ENCODE measurements at places on chromosomes 16 and 17. TPM values are rescaled to one million over a fixed set of nuclear protein-coding genes. Genes with fewer than 3 reads are reported as not detected.

DNA sequence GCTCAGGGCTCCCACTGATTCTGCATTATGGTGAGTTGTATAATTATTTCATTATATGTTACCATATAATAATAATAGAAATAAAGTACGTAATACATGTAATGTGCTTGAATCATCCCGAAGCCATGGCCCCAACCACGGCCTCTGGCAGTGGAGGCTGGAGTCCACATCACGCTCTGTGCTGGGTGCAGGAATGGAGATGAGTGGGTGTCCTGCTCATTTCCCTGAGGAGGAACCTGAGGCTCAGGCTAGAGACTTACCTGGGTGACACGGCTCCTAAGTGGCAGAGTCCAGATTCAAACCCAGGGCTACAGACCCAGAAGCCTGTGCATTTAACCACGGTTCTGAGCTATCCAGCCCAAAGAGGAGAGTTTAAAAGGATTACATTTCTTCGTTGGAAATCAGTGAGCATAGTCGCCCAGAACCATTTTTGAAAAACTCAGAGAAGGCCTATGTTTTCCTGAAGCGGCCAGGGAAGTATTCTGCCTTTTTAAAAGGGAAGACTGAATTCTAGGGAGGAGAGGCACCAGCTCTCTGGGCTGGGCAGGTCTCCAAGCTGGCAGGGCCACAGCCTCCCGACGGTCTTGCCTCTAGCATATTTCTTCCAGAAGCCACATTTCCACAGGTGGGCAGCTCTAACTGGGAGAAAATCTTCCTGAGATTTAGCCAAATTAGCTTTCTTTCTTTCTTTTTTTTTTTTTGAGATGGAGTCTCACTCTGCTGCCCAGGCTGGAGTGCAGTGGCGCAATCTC, 6.7 kb downstream of the IL4R start:
- no peak for DNase-seq

DNA sequence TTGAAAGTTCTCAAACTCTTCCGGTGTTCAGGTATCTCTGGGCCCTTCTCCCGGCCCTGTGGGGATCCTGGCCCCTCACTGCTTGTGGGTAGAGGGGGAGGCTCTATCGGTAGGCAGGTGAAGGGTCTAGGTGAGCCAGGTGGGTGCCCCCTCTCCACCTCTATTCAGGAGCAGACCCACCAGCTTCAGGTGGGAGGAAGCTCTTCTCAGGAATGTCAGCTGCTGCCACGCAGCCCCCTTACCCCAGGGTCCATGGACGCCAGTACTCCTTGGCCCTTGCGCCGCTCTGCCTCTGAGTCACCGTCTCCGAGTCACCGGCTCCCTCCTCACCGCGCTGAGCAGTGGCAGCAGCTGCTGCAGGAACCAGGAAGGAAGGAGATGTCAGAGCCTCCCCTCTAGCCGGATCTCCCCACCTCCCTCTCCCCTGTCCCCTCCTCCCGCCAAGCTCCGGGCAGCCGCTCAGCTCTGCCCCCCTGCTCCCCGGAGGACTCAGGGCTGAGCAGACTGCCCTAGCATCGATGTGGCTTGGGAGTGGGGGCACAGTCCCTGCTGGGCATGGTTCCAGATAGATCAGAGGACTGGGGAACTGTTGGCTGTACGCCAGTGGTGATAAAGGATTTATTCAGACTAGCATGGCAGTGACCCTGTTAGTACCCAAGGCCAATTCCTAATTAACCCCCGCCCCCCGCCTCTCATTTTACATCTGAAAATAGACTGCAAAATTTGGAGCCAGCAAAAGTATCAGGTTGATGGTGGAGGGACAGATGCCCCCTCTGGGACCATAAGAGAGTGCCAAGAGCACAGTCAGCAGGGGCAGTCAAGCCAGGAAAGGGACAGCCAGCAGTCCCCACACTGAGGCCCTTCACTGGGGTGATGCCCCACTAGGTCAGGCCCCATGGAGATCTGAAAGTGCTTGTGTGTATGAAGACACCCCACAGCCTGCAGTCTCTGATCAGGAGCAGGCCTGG, at the start of gene OSBPL7:
Gene OSBPL7, minus strand, starts transcription at position 371 of the 968 bp plus-strand sequence. CDS start 1,516 bp downstream, outside the sequence.
- DNase-seq: peak; percentile 42

DNA sequence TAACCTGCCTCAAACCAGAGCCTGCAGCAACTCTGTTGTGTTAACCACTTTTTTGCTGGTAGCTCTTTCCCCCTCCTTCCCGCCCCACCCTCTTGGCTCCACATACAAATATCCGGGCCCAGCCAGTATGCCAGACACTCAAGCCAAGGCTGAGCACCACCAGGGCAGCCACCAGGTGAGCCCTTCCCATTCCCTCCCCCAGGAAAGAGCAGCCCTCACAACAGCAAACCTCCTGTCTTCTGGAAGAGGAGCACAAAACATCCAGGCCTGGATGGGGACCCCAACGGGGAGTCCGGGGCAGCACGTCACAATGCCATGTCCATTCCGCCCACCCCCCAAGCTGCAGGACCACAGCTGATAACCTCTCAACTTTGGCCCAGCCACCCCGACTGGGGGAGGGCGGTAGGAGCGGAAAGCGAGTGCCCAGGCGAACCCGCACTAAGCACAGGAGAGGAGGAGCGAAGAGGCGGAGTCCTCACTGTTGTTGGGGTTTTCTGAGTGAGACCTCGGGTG, 757 bp downstream of the ORMDL3 start:
- DNase-seq: no peak

DNA sequence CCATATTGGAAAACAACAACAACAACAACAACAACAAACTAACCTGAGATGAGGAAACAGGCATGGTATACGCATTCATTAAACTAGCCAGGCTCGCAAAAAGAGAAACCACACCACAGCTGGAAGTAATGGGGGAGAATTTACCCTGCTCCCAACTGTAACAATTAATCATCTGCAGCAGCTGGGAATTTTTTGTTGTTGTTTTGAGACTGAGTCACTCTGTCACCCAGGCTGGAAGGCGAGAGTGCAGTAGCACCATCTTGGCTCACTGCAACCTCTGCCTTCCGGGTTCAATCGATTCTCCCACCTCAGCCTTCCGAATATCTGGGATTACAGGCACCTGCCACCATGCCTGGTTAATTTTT, 16.3 kb downstream of the PRPSAP1 start:
- DNase-seq: no peak

DNA sequence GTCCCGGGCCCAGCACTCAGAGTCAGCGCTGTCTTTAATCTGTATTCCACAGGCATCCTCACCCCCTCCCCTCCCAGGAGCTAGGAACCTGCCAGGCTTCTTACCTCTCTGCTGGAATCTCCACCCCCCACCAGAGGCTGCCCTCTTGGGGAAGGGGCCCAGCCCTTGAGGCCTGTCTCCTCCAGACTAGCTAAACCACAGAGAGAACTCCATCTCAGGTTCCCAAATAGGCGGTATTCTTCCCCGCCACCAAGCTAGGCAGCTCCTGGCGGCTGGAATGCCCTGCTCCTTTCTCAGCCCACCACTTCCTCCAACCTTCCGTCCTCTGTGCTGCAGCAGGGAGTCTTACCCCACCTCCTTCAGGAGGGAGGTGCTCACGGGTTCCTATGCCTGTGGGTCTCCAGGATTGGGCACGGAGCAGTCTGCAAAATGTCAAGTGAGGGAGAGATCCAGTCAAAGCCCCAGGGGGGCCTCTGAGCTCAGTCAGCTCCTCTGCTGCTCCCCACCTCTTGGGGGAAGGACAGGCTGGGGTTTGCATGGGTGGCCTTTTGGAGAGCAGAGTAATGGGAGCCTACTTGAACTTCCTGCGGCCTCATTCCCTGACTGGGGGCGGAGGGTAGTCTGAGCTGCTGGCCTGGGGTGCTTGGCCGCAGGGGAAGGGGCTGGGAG, 55.7 kb downstream of the SREBF1 start:
- DNase-seq: no peak

DNA sequence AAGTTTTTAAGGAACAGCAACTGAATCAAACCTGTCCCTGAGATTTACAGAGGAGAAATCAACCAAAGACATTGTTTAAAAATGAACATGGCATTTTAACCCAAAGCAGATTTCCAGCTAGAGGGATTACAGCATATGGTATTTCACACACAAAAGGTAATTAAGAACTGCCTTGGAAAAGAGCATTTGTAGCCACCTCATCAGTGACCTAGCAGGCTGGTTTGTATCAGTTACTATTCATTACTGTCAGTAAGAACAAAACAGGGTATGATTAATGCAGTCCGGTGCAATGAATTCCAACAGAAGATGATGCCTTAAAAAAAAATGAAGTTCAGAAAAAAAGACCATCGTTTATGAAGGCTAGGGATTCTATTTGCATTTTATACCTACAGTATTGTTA, 219.9 kb downstream of the CHD9NB start:
- no peak for DNase-seq

- DNase-seq: no peak
Observed at GRCh38 chr16:72202014-72202413, 30.1 kb upstream of the PMFBP1 start.

DNA sequence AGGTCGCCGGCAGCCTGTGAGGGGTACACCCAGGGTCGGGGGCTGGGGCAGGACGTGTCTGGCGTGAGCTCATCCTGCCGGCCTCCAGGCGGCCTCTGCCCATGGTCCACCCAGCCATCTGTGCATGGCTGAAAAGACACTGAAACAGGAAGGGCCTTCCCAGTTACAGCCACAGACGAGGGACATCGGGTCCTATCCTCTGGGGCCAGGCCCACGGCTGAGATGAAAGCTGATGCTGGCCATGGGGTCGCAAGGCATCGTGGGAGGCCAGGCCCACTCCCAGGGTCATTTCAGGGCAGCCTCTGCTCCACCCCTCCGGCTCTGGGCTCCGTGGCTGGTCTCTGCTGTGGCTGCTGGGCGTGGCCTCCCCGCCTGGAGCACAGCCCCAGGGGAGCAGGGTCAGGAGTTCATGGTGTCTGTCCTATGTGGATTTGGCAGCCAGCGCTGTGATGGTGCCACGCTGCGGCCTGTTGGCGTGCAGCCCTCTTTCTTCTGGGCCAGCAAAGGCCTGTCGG, 16.6 kb upstream of the ATP6V0C start:
- no peak for DNase-seq

- no peak for DNase-seq
Observed at GRCh38 chr17:19387921-19388521, 1.0 kb upstream of the MFAP4 start.

DNA sequence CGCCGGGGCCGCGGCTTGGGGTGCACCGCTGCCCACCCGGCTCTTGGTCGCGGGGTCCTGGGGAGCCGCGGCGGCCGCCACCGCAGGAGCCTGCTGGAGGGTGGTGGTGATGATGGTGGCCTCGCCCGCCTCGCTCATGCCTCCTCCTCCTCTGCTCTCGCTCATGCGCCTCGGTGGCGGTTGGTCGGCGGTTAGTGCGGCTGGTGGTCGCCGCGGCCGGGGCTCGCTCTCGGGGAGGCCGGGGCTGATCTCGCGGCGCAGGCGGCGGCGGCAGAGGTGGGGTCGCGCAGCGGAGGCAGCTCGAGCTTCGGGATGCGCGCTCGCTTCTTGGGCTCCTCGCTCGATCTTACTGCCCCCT, 41.6 kb downstream of the AHSP start:
- no peak for DNase-seq

GRCh38 chr16:54923055-54923473, 7.6 kb upstream of the IRX5 start:
- no peak for DNase-seq

DNA sequence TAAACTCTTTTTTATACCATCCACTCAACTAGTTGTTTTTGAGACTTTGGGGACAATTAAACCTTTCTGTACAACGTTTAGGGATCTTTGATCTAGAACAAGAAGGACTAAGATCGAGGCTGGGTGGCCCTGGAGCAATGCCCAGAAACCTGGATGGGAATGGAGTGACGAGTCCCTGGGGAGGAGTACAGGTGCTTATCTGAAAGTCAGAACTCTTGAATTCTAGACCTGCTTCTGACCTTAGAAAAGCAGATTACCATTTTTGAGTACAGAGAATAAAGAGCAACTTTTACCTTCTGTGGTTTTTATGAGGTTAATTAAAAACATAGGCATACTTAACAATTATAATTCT, 17.8 kb downstream of the UBE2Z start:
- no peak for DNase-seq

- DNase-seq: no peak
Observed at GRCh38 chr17:51060396-51060795, 60.3 kb downstream of the SPAG9 start.

DNA sequence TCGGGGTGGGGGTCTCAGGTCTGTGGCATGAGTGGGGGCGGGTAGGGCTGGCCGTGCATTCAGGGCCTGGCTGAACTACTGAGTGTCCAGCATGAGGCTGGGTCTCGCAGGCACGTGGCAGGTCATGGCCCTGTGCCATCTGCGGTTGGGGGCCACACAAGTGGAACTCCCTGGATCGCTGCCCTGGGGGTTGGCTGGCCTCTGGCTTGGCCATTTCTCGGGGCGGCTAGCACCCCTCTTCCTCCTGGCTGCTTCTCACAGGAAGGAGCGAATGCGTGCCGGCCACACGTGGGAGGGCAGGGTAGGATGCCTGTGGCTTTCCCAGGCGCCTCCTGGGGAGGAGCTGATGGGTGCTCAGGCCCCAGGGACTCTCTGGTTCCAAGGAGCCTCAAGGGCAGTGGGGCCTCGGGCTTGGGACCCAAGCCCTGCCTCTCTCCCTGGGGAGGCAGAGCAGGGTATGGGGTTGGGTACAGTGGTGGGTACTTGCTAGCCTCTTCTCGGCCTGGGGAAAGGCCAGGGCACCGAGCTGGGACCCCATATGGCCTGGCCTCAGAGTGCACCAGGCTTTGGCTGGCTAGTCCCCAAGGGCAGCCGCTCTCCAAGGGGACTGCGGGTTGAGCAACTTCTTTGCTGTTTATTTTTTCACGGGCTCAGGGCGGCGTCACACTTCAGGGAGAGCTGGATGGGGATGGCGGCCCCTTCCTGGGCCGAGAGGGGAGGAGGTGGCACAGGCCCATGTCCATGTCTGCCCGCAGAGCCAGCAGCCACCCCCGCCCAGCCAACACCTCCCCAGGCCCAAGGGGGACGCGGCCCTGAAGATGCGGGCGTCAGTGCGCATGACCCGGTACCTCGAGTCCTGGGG, 37.5 kb downstream of the ADCY7 start:
- no peak for DNase-seq

GRCh38 chr17:20920815-20921199, 122.0 kb downstream of the USP22 start:
- DNase-seq: no peak

- peak; percentile 93 for DNase-seq
Observed at GRCh38 chr17:42422958-42423712, at the start of gene CAVIN1. CAVIN1 (minus strand) TSS chr17:42423256; CDS start chr17:42423097, 159 bp downstream.

Gene CARD14
- not detected for total RNA-seq

Gene JPH3
- not detected for total RNA-seq

Gene RNF135
- 29.3 TPM for total RNA-seq

Gene CCL1
- not detected for total RNA-seq

Gene CD79B
- total RNA-seq: 5.8 TPM

Gene PRSS33
- not detected for total RNA-seq

Gene MYH13
- total RNA-seq: not detected

Gene AGRP
- not detected for total RNA-seq

Data from omental fat pad (tissue), 4 donors.